ENCODE measurements at places on chromosomes 3 and 15.
A peak's percentile ranks its signal among the peaks of the same experiment; 100 is the strongest.

DNA sequence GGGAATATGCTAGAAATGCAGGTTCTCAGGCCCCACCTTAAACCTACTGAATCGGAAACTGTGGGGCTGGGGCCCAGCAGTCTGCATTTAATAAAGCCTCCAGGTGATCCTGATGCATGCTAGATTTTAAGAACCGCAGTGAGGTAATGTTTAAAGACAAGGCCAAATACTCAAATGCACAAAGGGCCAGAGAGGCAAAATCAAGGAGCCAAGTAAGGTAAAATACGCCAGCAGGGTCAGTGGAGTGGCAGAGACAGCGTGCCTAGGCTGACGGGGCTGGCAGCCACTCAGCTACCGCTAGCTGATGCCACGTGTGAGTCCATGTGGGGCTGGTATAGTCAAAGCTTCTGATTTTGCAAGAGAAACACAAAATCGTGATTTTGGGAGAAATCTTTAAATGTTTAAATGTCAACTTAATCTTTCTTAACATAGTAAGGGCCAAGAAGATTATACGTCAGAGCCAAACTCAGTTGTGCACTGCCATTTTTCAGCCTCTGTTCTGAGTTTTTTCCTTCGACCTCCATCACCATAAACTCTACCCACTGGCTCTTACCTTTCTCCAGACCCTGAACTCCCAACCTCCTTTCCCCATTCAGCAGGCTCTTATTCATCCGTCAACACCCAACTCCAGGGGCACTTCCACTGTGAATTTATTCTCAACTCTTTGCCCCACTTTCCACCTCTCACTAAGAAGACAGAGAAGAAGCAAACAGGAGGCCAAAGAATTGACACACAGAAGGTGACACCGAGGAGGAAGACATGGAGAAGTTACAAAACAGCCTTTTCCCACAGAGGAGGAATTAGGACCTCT is 136.6 kb upstream of the RAD18 start:
- no peak overlapping the region for H3K4me3 ChIP-seq
- no peak for DNase-seq
- H3K27ac ChIP-seq = no peak overlapping the region
- no peaks in the 10 kb centered on the region for H3K27me3 ChIP-seq

DNA sequence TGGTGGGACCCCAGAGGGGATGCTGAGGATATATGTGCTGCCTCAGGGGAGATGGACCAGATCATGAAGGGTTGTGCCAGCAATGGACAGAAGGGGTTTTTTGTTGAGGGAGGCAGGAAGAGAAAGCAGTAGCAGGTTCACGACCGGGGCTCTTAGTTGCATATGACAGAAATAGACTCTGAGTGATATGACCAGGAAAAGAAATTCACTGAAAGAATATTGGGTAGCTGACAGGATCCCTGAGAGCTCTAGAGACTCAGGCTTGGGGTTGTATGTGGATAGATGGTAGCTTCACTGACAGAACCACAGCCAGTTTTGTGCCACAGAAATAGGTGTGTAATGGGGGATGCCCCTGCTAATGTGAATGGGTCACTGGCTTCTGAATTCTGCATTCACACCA is 241.6 kb downstream of the ZNF621 start:
- no peak overlapping the region for H3K4me3 ChIP-seq
- no peak overlapping the region for H3K27ac ChIP-seq
- H3K4me1 ChIP-seq = no peaks in the 10 kb centered on the region
- DNase-seq = no peak
- no peaks in the 10 kb centered on the region for H3K36me3 ChIP-seq
- H3K27me3 ChIP-seq = no peaks in the 10 kb centered on the region

GRCh38 chr3:49785565-49786356 is 581 bp downstream of the IP6K1 start:
- no peaks in the 10 kb centered on the region for H3K27me3 ChIP-seq
- peak; percentile 23 for DNase-seq
- H3K36me3 ChIP-seq = no peaks in the 10 kb centered on the region
- H3K4me3 ChIP-seq = peak overlapping the region; percentile 85

DNA sequence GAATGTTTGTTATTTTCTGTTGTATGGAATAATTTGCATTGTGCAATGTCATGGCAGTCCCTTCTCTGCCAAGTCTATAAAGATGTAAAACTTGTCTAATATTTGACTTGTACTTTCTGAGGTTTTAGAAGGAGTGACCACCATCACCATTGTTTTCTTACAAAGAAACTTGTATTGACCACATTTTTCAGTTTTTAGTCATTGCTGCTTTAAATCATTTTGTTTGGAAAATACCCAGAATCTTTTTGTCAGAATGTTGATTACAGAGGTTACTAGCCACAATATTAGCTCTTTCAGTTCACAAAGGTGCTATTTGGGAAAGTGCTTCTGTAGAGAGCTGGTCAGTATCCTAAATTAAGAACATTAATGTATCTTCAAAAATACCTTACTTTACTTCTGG is 532.4 kb upstream of the GBE1 start:
- DNase-seq = no peak
- H3K4me3 ChIP-seq = no peak overlapping the region
- H3K4me1 ChIP-seq = no peaks in the 10 kb centered on the region
- no peaks in the 10 kb centered on the region for H3K27me3 ChIP-seq
- no peak overlapping the region for H3K27ac ChIP-seq

DNA sequence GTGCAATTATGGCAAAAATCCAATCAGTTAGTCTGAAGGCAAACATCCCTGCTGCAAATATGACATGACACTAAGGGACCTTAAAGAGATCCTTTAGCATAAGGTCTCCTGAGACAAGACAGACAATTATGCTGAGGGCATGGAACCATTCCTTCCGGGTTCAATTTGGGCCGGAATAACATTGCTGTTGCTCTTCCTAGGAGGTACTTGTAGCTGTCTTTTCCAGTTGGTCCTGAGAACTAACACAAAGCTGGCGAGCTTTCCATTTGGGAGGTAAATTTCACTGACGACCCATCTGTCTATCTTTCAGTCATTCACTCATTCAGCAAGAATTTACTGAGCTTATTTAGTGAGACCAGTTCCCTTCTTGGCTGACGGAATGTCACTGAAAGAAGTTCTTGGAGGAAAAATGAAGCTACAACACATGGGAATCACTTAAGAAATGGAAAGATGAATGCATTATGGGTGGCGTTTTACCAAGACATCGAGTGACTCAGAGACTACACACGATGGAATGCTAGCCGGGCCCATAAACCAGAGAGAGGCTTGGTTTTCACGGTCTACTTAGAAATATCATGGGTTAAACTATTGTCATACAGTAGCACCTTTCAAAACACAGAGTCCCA is 215.5 kb downstream of the PDZRN3 start:
- H3K4me3 ChIP-seq = no peak overlapping the region
- no peaks in the 10 kb centered on the region for H3K27me3 ChIP-seq
- no peaks in the 10 kb centered on the region for H3K36me3 ChIP-seq

GRCh38 chr3:28376424-28376823 is 27.8 kb upstream of the AZI2 start:
- no peaks in the 10 kb centered on the region for H3K27me3 ChIP-seq
- no peaks in the 10 kb centered on the region for H3K36me3 ChIP-seq
- H3K27ac ChIP-seq = no peak overlapping the region
- no peak overlapping the region for H3K4me3 ChIP-seq
- peak; percentile 33 for DNase-seq

DNA sequence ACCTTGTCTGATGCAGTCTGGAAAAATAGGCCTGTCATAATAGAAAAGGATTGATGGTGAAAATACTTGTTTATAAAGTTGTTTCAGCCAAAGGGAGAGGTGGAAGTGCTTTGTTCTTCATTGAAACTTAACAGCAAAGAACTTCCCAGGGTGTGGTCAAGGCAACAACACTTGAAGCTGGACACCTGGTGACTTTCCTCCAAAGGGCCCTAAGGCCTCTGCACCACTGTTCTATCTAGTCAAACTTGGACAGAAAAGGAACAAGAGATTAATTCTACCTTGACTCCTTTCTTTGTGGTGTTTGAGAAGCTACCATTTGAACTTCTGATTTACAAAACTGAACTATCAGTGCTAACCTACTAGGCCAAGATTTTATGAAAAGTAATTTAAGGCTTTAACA is 102.0 kb downstream of the CMSS1 start:
- H3K27ac ChIP-seq = no peak overlapping the region
- H3K27me3 ChIP-seq = no peaks in the 10 kb centered on the region
- no peak overlapping the region for H3K4me3 ChIP-seq
- H3K4me1 ChIP-seq = peaks cover 12% of the 10 kb centered on the region
- no peaks in the 10 kb centered on the region for H3K36me3 ChIP-seq

GRCh38 chr3:18739099-18739433 is 313.9 kb upstream of the SATB1 start:
- no peaks in the 10 kb centered on the region for H3K27me3 ChIP-seq
- peaks cover 28% of the 10 kb centered on the region for H3K4me1 ChIP-seq
- no peak for DNase-seq
- H3K4me3 ChIP-seq = no peak overlapping the region

- DNase-seq = no peak
- H3K27ac ChIP-seq = no peak overlapping the region
- H3K36me3 ChIP-seq = no peaks in the 10 kb centered on the region
Observed at GRCh38 chr3:18134386-18135059, 290.6 kb downstream of the SATB1 start.

DNA sequence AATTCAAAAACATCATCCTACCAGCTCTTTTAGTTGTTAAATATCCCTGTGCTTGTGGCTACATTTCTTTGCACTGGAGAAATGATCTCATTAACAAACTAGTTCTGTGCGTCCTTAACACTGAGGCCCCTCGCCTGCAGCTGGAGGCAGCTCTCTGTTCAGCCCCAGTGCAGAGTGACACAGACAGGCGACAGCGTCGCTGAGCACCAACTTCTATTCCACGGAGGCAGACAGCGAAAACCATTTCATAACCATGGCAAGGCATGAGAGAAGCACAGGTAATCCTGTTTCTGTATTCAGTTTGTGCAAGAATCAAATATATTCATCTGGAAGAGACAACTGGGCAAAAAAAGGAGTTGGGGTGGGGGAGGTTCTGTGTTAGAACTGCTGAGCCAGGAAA is 530.7 kb downstream of the ZIC1 start:
- no peak for DNase-seq
- H3K27ac ChIP-seq = no peak overlapping the region
- no peak overlapping the region for H3K4me3 ChIP-seq
- no peaks in the 10 kb centered on the region for H3K36me3 ChIP-seq
- H3K27me3 ChIP-seq = no peaks in the 10 kb centered on the region

DNA sequence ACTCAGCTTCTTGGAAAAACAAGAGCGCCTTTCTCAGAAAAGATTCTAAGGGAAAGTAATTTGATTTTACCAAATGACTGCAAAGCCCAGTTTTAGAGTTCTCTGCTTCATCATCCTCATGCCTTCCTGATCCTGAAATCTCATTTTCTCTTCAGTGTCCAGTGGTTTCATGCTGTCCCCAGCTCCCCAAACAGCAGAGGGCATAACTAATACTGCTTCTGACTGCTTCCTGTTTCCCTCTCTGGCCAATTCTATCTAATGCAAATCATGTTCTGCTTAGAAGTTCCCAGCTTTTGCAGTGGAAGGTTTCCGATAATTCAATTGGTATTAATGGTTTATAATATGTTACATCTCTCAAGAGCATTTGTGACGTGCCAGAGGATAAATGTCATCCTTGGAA is 161.1 kb downstream of the CLSTN2 start:
- H3K4me1 ChIP-seq = no peaks in the 10 kb centered on the region
- DNase-seq = no peak
- H3K27me3 ChIP-seq = no peaks in the 10 kb centered on the region
- no peaks in the 10 kb centered on the region for H3K36me3 ChIP-seq
- H3K27ac ChIP-seq = no peak overlapping the region
- H3K4me3 ChIP-seq = no peak overlapping the region

- DNase-seq = no peak
- peaks cover 97% of the 10 kb centered on the region for H3K4me1 ChIP-seq
- no peaks in the 10 kb centered on the region for H3K36me3 ChIP-seq
- no peaks in the 10 kb centered on the region for H3K27me3 ChIP-seq
Observed at GRCh38 chr15:63221346-63221745, 31.9 kb downstream of the RAB8B start.

GRCh38 chr3:113241292-113242095 is 30.1 kb downstream of the BOC start:
- H3K4me3 ChIP-seq = no peak overlapping the region
- H3K27ac ChIP-seq = no peak overlapping the region
- H3K4me1 ChIP-seq = no peaks in the 10 kb centered on the region
- H3K27me3 ChIP-seq = no peaks in the 10 kb centered on the region
- DNase-seq = no peak

DNA sequence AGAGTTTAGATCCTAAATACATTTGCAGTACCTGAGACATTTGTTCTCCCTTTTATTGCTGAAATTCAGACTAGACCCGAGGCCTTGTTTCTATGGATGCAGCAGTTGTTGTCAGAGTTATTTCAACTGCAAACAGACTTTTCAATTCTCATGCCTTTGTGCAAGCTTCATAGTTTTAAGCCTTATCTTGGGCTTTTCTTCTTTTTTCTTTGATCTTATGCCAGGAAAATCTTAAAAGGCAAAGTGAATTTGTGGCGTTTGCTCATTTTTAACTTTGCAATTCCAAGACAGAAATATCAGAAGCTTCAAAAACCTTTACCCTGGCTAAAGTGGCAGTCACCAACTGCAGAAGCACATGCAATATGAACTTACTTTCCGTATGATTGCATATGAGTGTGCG is 576.7 kb downstream of the DIPK2A start:
- H3K4me3 ChIP-seq = no peak overlapping the region
- H3K27me3 ChIP-seq = no peaks in the 10 kb centered on the region
- no peaks in the 10 kb centered on the region for H3K4me1 ChIP-seq
- H3K27ac ChIP-seq = no peak overlapping the region
- peak; percentile 13 for DNase-seq

DNA sequence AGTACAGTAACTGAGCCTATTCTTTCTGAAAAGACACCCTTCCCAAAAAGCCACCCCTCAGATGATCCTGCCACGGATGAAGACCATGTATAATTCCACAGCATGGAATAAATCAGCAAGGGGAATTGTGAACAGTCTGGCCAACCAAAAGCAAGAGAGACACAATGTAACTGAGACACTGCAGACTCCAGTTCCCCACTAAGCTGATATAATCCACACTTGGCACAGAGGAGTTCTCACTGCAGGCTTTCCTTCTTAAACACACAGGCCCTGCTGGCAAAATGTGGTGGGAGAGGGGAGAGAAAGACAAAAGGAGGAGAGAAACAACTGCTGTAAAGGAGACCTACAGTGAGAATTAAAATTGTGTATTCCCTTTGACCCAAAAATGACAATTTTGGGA is 12.7 kb downstream of the GPR156 start:
- H3K4me1 ChIP-seq = no peaks in the 10 kb centered on the region
- no peaks in the 10 kb centered on the region for H3K36me3 ChIP-seq
- H3K4me3 ChIP-seq = no peak overlapping the region
- H3K27me3 ChIP-seq = no peaks in the 10 kb centered on the region
- H3K27ac ChIP-seq = no peak overlapping the region

- H3K4me3 ChIP-seq = no peak overlapping the region
- no peak for DNase-seq
- H3K4me1 ChIP-seq = no peaks in the 10 kb centered on the region
Observed at GRCh38 chr3:184443364-184443763, 63.5 kb downstream of the CHRD start.

Data from left lung (tissue), 14 donors.